ENCODE measurements at places on chromosomes 5 and 9. TPM values are rescaled to one million over a fixed set of nuclear protein-coding genes. Genes with fewer than 3 reads are reported as not detected.
A peak's percentile ranks its signal among the peaks of the same experiment; 100 is the strongest.

- no peak for DNase-seq
- peaks cover 24% of the 10 kb centered on the region for H3K4me1 ChIP-seq
- H3K27me3 ChIP-seq = no peaks in the 10 kb centered on the region
- no peak overlapping the region for H3K4me3 ChIP-seq
- no peaks in the 10 kb centered on the region for H3K36me3 ChIP-seq
- H3K27ac ChIP-seq = no peak overlapping the region
These were observed 20.1 kb upstream of the LRRC14B start for GRCh38 chr5:170971-171800.

DNA sequence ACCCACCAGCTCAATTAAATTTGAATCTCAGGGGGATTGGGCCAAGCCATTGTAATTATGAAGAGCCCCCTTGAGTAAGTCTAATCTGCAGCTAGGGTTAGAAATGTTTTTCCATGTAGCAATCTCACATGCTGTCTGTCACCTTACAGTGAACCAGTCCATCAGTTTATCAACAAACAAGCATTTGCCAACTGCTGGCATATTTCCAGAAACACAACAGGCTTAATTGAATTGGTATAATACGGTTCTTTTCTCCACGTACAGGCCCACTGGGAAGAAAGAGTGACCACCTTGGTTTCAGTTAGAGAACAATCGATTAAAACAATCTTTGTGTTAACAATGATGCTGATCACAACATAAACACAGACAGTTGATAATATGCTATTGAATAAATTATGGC, 67.4 kb downstream of the NSUN2 start:
- no peak for DNase-seq
- no peak overlapping the region for H3K27ac ChIP-seq
- no peak overlapping the region for H3K4me3 ChIP-seq
- no peaks in the 10 kb centered on the region for H3K4me1 ChIP-seq
- H3K36me3 ChIP-seq = no peaks in the 10 kb centered on the region

GRCh38 chr5:169906745-169907649, 73.3 kb downstream of the INSYN2B start:
- no peak overlapping the region for H3K4me3 ChIP-seq
- H3K4me1 ChIP-seq = no peaks in the 10 kb centered on the region
- no peak overlapping the region for H3K27ac ChIP-seq
- no peaks in the 10 kb centered on the region for H3K36me3 ChIP-seq
- no peaks in the 10 kb centered on the region for H3K27me3 ChIP-seq

DNA sequence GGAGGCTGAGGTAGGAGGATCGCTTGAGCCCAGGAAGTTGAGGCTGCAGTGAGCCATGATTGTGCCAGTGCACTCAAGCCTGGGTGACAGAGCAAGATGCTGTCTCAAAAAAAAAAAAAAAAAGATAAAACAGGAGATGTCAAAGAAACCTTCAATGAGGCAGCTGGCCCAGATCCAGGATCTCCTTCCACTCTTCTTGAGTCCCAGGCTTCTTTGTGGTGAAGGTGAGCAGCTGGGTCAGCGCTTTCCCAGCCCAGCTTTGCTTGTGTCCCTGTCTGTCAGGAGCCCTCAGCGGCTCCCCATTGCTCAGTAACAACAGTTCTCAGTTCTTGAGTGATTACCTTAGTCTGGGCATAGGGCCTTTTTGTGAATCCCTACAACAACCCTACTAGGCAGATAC, 69.4 kb upstream of the PSD2 start:
- no peaks in the 10 kb centered on the region for H3K27me3 ChIP-seq
- H3K27ac ChIP-seq = no peak overlapping the region
- no peaks in the 10 kb centered on the region for H3K4me1 ChIP-seq

GRCh38 chr5:42390115-42390514, 33.1 kb upstream of the GHR start:
- H3K4me3 ChIP-seq = no peak overlapping the region
- H3K4me1 ChIP-seq = peaks cover 3% of the 10 kb centered on the region
- peak; percentile 12 for DNase-seq
- H3K27ac ChIP-seq = no peak overlapping the region

- H3K36me3 ChIP-seq = no peaks in the 10 kb centered on the region
- no peaks in the 10 kb centered on the region for H3K27me3 ChIP-seq
- H3K4me3 ChIP-seq = no peak overlapping the region
- H3K4me1 ChIP-seq = no peaks in the 10 kb centered on the region
- no peak for DNase-seq
- no peak overlapping the region for H3K27ac ChIP-seq
These were observed 315.2 kb upstream of the DMAC1 start for GRCh38 chr9:8114826-8115225.

DNA sequence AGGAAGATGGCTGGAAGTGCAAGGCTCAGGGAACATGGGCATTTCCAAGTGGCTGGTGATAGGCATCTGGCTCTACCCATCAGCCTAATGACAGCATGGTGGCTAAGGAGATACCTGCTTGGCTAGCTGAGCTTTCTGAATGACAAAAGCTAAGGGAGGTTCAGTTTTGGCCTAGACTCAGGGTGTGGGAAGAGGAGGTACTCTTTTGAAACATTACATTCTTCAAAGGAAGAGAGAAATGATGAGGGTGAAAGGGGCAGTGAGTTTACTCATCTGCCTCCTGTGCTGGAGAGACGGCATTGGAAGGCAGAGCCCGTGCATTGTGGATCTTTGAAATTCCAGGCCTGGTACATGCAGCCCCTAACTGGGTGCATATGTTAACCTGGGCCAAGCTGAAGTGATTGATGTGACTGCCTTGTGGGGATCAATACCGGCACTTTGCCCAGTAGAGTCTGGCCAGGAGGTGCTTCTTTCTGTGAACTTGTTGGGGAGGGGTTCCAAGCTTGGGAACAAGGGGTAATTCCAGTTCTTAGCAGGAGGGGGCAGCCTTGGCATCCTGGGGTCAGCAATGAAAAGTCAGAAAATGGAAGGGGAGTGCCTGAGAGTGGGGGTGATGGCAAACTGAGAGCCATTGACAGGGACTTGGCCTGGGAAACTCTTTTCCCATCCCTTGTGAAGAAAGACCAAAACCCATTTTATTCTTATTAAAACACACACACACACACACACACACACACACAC, 108.6 kb downstream of the ACER2 start:
- H3K36me3 ChIP-seq = no peaks in the 10 kb centered on the region
- no peaks in the 10 kb centered on the region for H3K4me1 ChIP-seq
- H3K27ac ChIP-seq = no peak overlapping the region
- H3K27me3 ChIP-seq = peaks cover 19% of the 10 kb centered on the region
- peak; percentile 18 for DNase-seq

- H3K27ac ChIP-seq = peak overlapping the region; percentile 80
- peaks cover 31% of the 10 kb centered on the region for H3K4me1 ChIP-seq
- H3K36me3 ChIP-seq = no peaks in the 10 kb centered on the region
- peak overlapping the region; percentile 81 for H3K4me3 ChIP-seq
These were observed 124.5 kb downstream of the PDE4D start for GRCh38 chr5:59769041-59769360.

DNA sequence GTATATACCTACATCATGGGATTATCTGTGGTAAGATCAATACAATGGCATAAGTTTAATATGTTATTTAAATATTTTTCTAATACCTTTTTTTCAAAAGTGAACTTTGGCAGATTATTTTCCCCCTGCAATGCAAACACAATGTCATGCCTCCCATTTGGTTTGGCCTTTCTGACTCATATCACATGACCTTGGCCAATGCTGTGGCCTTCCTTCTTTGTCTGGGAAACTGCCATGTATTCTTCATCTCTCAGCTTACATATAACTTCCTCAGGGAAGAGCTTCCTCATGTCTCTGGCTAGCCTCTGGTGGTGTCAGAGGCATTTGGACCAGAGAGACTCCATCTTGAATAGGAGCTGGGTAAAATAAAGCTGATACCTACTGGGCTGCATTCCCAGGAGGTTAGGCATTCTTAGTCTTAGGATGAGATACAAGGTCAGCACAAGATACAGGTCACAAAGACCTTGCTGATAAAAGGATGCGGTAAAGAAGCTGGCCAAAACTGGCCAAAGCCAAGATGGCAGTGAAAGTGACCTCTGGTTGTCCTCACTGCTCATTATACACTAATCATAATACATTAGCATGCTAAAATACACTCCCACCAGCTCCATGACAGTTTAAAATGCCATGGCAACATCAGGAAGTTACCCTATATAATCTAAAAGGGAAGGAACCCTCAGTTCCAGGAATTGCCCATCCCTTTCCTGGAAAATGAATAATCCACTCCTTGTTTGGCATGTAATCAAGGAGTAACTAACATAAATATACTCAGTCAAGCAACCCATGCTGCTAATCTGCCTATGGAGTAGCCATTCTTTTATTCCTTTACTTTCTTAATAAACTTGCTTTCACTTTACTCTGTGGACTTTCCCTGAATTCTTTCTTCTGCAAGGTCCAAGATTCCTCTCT, 76.0 kb downstream of the C9orf153 start:
- no peak overlapping the region for H3K4me3 ChIP-seq
- no peak overlapping the region for H3K27ac ChIP-seq
- H3K36me3 ChIP-seq = no peaks in the 10 kb centered on the region

GRCh38 chr5:96492459-96493047, 59.5 kb upstream of the PCSK1 start:
- H3K36me3 ChIP-seq = no peaks in the 10 kb centered on the region
- DNase-seq = peak; percentile 3
- no peak overlapping the region for H3K4me3 ChIP-seq
- H3K4me1 ChIP-seq = peaks cover 1% of the 10 kb centered on the region

DNA sequence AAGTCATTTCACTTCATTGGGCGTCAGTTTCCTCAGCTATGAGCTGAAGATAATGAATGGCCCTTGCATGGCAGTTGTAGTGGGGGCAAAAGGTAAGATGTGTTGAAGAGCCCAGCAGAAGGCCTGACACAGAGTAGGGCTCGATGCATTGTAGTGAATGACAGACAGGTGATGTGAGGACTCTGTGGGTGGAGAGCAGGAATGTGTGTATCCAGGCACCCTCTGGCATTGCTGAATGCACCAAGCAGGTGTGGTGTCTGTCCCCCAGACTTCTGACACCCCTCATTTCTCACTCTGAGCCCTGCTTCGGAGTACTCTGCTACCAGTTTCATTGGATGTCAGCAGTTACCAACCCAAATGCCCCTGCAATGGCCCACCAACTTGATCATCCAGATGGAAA, 22.4 kb downstream of the LHX2 start:
- no peaks in the 10 kb centered on the region for H3K27me3 ChIP-seq
- no peaks in the 10 kb centered on the region for H3K4me1 ChIP-seq
- H3K27ac ChIP-seq = no peak overlapping the region
- no peak for DNase-seq
- no peak overlapping the region for H3K4me3 ChIP-seq

TOMM5 gene
- 252 TPM for total RNA-seq

TGFBR1 gene
- total RNA-seq = 9.5 TPM

PCDHA5 gene
- total RNA-seq = 1.3 TPM

FGF10 gene
- not detected for total RNA-seq

GAPT gene
- total RNA-seq = not detected

MARCHF11 gene
- total RNA-seq = not detected

PHF24 gene
- not detected for total RNA-seq

CCDC171 gene
- total RNA-seq = 1.7 TPM

RNF20 gene
- 14.7 TPM for total RNA-seq

GLRA1 gene
- total RNA-seq = not detected

Measured in PC-3 (cell line).